ENCODE measurements at places on chromosomes 13 and 19.
A peak's percentile ranks its signal among the peaks of the same experiment; 100 is the strongest.

DNA sequence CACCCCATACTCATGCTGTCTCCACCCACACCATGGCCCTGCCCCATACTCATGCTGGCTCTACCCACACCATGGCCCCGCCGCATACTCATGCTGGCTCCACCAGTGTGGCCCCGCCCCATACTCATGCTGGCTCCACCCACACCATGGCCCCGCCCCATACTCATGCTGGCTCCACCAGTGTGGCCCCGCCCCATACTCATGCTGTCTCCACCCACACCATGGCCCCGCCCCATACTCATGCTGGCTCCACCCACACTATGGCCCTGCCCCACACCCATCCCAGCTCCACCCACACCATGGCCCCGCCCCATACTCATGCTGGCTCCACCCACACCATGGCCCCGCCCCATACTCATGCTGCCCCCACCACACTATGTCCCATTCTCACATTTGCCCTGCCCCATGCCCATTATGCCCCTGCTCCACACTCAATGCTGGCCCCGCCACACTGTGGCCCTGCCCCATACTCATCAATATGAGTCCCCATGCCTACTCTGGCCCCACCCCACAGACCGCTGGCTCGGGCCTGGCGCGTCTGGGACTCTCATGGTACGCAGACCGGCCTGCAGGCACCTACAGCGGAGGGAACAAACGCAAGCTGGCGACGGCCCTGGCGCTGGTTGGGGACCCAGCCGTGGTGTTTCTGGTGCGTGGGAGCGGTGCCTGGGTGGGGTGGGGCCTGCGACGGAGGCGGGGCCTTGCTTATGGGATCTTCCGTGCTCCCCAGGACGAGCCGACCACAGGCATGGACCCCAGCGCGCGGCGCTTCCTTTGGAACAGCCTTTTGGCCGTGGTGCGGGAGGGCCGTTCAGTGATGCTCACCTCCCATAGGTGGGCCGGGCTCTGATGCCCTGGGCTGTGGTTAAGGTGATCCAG lies 3.7 kb upstream of the ARHGAP45 start:
- DNase-seq: no peak

DNA sequence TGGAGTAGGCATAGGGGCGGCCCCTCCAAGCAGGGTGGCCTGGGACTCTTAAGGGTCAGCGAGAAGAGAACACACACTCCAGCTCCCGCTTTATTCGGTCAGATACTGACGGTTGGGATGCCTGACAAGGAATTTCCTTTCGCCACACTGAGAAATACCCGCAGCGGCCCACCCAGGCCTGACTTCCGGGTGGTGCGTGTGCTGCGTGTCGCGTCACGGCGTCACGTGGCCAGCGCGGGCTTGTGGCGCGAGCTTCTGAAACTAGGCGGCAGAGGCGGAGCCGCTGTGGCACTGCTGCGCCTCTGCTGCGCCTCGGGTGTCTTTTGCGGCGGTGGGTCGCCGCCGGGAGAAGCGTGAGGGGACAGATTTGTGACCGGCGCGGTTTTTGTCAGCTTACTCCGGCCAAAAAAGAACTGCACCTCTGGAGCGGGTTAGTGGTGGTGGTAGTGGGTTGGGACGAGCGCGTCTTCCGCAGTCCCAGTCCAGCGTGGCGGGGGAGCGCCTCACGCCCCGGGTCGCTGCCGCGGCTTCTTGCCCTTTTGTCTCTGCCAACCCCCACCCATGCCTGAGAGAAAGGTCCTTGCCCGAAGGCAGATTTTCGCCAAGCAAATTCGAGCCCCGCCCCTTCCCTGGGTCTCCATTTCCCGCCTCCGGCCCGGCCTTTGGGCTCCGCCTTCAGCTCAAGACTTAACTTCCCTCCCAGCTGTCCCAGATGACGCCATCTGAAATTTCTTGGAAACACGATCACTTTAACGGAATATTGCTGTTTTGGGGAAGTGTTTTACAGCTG lies at the start of the genes BRCA2 and ZAR1L:
TSS of gene BRCA2 (plus strand) at position 271 of the 790 bp plus-strand sequence. CDS start 953 bp downstream, outside the sequence.
TSS of gene ZAR1L (minus strand) at position 126 of the 790 bp plus-strand sequence. CDS start 3,438 bp downstream, outside the sequence.
- peak; percentile 95 for DNase-seq

DNA sequence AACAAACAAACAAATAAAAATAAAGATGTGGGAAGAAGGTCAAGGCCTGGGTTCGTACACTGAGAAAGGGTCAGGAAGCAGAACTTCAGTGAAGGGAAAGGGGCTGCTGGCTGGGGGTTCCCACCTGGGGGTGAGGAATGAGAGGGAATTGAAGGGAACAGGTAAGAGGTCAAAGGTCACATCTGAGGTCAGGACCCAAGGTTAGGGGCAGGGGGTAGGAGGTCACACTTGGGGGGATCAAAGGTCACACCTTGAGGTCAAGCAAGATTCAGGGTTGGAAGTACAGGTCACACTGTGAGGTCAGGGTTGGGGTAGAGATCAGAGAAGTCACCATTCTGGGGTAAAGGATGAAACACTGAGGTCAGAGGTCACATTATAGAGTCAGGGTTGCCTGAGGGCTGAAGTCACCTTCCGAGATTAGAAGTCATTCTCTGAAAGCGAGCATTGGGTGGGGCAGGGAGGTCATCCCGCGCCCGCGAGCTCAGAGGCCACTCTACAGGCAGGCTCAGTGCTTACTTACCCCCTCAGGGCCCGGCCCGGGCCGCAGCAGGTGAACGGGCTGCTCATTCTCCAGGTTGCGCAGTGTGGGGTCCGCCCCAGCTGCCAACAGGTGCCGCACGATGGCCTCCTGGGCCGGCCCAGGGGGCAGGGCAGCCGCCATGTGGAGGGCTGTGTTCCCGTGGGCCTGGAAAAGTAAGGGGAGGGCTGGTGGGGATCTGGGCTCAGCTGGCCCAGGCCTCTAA lies 10.8 kb downstream of the NFKBID start:
- peak; percentile 18 for DNase-seq

DNA sequence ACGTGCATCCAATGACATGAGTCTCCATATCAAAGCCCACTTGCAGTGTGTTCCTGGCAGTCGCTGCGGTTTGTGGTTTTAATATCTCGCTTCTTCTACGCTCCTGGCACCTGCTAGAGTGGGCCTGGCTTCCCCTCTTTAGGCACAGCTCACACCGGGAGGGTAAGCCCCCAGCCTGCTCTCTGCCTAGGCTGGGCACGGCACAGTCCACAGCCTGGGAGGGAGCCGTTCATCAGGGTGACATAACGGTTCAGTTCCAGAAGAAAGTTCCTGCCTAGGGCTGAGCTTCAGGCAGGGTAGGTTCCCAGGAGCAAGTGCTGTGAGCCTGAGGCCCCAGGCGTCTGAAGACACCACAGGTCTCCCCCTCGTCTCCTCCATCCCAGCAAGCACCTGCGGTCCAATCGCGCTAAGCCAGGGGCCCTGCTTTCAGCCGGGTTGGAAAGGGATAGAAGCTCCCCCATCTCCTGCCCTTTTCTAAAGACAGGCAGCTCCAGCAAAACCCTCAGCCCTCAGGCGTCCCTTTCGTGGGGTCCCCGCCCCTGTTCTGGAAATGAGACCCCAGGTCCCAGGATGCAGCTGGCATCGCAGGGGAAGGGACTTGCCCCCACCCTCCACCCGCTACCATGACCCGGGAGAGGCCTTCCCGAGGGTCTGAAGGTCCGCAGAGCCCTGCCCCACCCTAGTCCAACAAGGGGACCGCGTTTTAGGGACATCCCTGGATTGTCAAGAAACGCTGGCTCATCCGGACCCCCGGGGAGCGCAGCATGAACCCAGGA lies 121.6 kb upstream of the ZNF507 start:
- DNase-seq: no peak
